ENCODE measurements at places on chromosomes 2 and 18.

GRCh38 chr18:5556310-5556974 lies 12.6 kb upstream of the EPB41L3 start:
- no peak for DNase-seq

DNA sequence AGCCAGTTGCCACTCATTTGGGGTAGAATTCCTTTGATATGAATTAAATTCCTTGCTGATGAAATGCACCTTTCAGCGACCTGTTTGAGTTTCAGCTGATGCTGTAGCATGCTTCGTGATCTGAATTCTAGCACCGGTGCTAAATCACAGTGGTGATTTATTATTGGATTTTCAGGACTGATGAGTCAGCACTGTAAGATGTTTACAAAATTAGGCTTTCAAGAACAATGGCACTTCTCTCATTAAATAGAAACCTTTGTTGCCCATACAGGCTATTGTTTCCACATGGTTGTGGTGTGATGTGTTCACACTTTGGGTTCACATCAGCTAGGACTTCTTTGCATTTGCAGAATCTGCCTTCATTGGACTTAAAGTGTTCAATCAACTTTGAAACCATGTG lies 687.7 kb downstream of the ARHGAP15 start:
- no peak for DNase-seq

GRCh38 chr2:84472856-84473565 lies 13.9 kb upstream of the SUCLG1 start:
- no peak for DNase-seq

GRCh38 chr18:58525517-58525916 lies 103.4 kb downstream of the ALPK2 start:
- no peak for DNase-seq

DNA sequence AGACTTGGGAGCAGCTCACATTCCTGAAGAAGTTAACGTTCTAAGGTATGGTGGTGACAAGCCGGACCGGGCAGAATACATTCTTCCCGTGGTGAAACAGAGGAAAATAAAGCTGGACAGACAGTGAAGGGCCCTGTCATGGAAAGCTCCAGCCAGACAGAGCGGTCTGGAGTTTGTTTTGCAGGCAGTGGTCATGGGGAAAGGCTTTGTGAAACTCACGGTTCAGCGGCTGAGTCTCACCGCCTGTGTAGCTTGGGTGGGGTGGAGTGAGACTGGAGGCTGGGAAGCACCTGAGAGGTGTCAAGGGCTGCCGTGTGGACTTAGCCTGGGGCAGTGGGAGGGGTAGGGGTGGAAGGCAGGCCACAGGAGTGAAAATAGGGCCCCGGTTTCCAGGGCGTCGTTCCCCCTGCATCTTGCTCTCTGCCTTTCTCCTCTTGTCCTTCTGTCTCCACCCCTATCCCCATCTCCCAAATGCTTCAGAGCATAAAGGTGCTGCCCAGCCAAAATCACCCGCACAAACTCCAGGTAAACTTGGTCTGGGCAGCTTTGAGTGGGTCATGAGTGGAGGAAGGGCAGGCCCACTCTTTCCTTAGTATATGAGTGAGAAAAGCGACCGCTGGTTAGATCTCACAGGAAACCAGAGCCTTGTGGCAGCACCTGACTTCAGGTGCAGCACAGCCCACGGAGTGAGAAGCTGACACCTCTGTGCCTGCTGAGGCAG lies 11.4 kb upstream of the SLC20A1 start:
- DNase-seq = no peak

- DNase-seq = no peak
Measured at GRCh38 chr2:128288781-128289180, 29.9 kb downstream of the HS6ST1 start.

GRCh38 chr2:227772197-227772661 lies 26.5 kb downstream of the SCYGR8 start:
- DNase-seq = peak; percentile 74

- DNase-seq = no peak
Measured at GRCh38 chr2:117770730-117771129, 43.8 kb upstream of the DDX18 start.

DNA sequence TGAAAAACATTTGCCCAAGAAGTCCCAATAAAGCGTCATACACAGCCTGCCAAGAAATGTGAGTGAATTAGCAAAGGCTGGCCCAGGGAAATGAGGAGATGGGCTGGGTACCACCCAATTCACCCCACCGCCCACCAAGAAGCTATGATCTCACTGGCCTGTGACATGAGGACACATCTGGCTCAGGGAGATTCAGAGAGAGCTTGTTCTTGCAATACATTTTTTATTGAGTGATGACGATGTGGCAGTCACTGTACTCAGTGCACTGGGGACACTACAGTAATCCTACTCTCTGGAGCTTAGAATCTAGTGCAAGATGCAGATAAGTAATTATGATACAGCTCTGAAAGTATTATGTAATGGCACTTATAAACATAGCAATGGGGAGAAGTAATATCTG lies 64.6 kb upstream of the IGFBP2 start:
- DNase-seq = no peak

GRCh38 chr2:113376913-113377445 lies 60.5 kb upstream of the ZNG1B start:
- no peak for DNase-seq

DNA sequence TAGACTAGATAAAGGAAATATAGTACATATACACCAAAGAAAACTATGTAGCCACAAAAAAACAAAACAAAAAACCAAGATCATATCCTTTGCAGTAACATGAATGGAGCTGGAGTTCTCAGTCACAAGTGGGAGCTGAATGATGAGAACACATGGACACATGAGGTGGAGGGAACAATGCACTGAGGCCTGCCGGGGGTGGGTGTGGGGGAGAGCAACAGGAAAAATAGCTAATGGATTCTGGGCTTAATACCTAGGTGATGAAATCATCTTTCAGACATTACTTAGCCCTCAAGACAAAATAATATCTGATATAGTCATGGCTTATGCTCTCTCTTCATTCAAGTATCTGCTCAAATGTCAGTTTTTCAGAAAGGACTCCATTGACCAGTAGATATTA lies 930.6 kb downstream of the LRP1B start:
- DNase-seq = no peak

DNA sequence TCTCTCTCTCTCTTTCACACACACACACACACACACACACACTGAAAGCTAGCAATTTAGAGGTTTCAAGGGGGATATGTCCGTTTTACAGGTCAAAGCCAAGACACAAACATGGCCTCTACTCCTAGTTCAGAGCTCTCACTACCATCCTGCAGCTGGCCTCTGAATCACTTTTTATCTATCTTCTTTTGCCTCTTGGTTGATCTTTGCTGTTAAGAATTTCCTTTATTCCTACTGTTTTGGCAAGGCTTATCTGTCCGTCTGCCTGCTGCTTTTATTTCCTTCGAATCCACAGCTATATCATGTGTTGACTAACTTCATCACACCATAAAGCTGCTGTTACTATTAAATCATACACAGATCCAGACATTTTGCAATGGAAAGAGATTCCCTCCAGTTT lies 543.0 kb downstream of the PLCL1 start:
- DNase-seq = no peak

DNA sequence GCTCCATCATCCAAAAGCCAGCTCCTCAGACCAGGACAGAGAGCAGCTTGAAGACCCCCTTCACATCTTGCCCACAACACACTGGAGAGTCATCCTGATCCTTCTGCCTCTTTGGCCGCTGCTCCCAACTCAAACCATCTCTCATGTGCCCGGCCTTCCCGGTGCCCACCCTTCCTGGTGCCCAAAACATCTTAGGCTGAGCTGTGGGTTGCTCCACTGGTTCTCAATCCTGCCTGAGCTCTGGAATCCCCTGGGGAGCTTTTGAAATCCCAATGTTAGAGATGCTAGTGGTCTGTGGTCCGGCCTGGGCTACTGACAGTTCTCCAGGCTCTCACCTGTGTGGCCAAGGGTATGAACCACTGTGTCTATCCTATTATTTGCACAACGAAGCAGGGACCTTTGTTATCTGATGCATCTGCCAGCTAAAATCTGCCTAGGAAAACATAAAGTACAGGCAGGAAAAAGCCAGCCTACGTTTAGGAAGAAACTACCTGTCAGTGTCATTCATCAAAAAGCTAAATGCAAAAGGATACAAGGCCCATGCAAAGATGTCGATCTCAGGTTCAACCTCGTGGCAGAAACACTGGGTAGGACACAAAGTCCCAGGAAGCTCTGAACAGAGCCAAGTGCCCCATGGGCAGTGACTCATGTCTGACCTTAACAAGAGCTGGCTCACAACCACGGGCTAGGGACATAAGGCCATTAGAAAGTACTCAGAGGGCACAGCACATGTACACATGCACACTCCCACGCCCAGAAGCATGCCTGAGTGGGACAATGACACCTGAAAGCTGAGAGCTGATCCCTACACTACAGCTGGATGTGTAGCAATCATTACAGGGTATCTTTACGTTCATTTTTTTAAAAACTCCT lies 30.8 kb downstream of the TBC1D8 start:
- DNase-seq = peak; percentile 81

DNA sequence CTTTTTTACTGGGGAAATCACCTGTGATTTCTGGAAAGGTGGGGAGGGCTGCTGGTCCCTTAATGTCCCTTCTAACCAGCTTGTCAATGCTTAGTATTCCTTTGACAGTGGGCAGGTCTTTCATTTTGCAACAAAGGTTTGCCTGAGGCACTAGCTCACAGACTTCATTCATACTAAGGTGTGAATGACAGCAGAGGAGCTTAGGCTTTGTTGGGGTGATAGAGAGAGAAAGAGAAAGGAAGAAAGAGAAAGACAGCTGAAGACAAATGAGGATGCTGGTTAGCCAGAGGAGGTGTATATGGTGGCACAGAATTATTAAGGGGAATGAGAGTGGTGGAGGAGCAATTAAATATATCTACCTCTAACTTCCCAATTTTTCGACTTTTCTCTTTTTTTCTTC lies 28.9 kb upstream of the GTF2A1L start:
- DNase-seq = no peak

GRCh38 chr2:19478409-19478808 lies 120.0 kb upstream of the OSR1 start:
- DNase-seq = no peak

- DNase-seq = peak; percentile 43
Measured at GRCh38 chr2:239498981-239499634, 98.3 kb upstream of the HDAC4 start.

- no peak for DNase-seq
Measured at GRCh38 chr2:8494151-8494550, 187.7 kb upstream of the ID2 start.

DNA sequence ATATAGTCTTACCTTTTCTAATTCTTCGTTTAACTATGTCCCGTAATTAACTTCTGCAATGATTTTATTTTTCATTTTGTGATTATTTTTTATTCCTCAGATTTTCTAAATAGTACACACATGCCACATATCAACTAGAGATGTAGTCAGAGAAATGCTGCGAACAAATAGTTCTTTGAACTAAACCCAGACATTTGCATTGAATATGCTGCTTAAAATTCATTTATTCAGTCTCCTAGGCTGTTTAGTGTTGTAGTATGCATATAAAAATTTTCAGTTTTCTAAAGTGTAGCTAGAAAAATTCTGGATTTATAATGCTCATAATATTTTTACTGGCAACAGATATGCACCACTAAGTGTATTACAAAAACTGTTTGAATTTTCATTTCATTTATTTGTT lies 68.9 kb upstream of the SLC38A11 start:
- DNase-seq = no peak

DNA sequence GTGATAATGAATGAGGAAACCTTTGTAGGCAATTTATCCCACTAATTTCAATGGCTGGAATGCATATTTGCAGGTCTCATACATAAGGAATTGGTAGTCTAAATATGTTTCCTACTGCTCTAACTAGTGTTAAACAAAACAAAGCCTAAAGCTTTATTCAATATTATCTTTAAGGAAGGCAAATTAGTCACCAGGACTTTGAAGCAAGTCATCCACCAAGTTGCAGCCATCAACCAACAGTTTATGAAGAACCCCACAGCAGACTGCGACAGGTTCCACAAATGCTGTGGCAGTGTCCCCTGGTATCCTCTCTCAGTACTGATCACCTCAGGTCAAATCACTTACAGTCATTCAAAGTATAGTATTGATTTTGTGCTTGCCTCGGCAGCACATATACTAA lies 181.5 kb upstream of the ZFP36L2 start:
- no peak for DNase-seq

GRCh38 chr2:195595825-195596224 lies 61.2 kb upstream of the SLC39A10 start:
- no peak for DNase-seq
